ENCODE measurements at places on chromosomes 16 and 17.
A peak's percentile ranks its signal among the peaks of the same experiment; 100 is the strongest.

DNA sequence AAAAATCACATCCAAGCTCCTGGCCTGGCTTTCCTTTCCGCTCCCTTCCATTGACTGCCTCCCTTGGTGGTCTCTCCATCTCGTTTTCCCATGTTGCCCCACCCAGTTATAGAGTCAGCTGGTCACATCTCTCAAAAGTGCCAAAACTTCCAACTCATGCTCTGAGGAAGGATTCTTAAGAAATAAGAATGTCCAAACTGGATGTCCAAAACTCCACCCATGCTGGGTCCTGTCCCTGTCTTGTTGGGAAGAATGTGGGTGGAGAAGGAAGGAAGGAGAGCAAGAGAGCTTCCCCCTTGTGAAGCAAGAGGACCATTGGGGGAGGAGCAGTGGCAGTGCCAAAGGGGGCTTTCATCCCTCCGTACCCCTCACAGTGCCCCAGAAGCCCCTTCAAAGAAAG, 44.6 kb upstream of the MAP3K14 start:
- no peak for DNase-seq

DNA sequence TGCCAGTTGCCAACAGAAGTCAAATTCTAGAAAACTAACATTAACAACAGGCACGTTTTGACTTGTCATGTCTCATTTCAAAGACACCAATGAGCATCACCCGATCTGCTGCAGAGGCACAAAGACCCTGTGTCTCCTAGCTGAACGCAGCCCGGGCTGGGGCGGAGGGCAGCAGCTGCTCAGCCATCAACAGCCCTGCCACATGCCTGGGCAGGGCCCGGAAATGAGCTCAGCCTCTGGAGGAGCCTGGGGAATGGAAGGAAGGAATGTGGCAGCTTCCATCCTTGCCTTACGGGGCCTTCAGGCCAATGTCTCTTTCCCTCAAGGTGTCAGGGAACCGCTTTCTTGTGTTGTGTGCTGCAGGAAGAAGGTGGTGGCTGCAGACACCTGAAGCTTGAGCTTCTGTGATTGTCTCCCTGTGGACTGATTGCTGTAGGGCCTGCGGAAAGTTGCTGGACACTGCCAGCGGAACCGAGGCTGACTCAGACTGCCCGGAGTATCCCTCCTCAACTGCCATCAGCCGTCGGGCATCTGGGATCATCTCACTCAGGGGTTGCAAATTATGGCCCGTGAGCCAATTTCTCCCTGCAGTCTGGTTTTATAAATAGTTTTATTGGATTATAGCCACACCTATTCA, 7.3 kb downstream of the CDH13 start:
- peak; percentile 62 for DNase-seq

DNA sequence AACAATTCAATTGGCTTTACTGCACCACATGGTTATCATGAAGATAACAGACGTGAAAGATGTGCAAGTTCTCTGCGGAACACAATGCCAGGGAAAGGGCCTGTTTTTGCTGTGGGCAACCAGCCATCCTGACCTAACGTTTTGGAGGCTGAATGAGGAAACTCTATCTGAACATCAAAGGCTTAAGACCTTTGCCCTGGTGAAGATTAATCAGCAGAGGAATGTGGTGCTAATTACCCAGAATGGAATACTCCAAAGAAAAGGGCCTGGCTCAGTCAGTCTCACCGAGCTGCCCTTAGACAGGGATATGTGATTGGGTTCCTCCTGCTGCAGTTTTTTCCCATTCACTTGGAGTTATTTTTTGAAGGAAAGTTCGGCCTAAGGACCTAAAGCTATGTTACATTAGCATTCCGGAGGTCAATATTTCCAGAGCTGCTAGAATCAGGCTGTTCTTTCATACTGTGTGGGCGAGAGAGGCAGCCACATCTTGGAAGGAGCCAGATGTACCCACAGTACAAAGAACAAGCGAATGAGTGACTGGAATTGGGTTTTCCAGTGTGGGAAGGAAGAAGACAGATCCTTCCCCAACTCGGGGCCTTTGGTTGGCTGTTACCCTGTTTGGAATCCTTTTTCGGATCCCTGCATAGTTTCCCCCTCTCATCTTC, 15.5 kb downstream of the ASIC2 start:
- DNase-seq: peak; percentile 48

- DNase-seq: peak; percentile 50
Observed at GRCh38 chr17:76530095-76530723, 7.3 kb downstream of the CYGB start.

DNA sequence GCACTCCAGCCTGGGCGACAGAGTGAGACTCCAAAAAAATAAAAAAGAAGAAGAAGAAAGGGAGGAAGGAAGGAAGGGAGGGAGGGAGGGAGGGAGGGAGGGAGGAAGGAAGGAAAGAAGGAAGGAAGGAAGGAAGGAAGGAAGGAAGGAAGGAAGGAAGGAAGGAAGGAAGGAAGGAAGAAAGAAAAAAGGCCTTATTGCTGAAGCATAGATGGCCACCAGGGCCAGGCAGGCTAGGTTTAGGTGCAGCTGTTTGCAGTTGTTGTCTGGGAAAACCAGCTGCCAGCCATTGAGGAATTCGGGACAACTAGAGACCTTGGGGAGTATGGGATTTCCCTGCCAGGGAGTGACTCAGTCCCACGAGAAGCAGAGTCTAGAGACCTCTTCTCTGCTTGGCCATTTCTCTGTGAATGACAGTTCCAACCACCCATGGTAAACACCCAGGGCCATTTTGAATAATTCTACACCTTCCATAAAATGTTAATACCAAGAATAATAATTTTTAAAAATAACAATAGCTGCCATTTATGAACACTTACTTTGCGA, 31.0 kb downstream of the SCNN1B start:
- DNase-seq: no peak

GRCh38 chr16:79509211-79509631, 91.3 kb downstream of the MAF start:
- peak; percentile 11 for DNase-seq

- DNase-seq: no peak
Observed at GRCh38 chr17:4562015-4562969, 1.9 kb upstream of the GGT6 start.

DNA sequence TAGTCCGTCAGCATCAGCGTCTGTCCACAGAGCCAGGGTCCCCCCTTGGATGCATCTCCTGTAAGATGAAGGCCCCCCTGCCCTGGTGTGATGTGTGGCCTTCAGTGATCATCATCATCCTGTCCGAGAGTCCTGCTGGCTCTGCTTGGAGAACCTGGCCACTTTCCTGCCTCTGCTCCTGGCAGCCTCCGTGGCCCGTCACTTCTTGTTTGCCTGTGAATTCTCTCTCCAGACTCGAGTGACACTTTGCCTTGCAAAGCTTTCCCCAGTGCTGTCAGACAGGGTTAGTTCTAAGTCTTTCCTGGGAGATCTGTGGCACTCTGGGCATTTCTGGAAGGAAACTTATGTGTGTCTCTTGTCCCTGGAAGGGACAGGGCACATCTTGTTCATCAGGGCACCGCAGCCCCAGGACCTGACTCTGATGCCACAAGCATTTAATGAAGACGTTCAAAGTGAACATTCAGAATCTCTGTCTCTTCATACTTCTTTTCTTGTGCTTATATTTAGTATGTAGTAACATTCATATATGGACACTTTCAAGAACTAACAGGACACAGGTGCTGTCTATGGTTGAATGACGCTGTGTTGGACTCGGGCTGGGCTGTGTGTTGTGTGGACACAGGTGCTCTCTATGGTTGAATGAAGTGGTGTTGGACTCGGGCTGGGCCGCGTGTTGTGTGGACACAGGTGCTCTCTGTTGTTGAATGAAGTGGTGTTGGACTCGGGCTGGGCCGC, 68.5 kb downstream of the RPTOR start:
- no peak for DNase-seq

- no peak for DNase-seq
Observed at GRCh38 chr16:67644038-67644437, 906 bp upstream of the CARMIL2 start.

DNA sequence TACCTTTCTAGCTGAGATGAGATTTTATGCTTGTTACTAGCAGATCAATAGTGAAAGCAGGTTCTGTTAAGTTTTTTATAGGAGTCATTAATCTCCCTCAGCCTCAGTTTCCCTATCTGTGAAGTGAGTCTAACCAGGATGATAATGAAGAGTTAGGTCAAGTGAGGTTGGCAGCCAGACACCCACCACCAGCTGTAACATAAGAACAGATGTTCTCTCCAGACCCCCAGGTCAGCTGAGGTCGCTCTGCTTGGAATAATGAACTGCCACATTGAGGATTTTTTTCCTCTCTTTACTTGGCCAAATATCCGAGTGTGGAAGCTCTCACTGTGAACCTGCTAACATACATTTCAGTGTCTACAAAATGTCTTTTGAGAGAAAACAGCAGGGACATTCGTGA, 389.6 kb downstream of the WWOX start:
- DNase-seq: no peak

- DNase-seq: peak; percentile 47
Observed at GRCh38 chr16:31532896-31533295, 5.2 kb downstream of the AHSP start.

DNA sequence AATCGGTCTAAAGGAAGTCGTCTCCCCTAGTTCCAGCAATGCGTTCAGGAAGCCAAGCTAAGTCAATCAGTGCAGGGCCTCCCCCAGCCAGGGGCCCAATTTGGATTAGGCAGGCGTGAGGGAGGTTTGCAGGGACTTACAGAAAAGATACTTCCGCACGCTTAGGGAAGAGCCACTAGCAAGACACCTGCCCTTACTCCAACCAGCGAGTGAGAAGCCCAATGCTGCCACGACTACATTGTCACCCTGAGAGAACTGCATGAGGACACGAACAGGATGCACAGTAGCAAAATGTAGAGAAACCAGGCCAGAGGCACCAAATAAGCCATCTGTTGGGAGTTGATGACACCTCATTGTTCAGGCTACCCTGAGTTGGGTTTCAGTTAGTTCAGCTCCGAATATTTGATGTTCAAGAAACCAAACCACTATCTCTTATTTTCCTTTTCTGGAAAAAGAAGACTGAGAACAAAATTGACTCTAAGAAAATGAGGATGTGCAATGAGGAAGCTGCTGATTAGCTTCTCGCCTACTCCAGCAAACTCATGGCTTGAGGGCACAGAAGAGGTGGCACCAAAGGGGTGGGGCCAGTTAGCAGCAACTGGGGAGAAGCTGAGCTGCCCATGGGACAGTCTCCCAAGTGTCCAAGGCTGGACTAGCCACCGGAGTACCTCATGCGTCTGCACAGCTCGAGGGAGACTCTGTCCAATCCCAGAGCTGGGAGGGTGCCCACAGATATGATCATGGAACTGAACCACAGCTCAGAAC, 29.3 kb downstream of the TK2 start:
- DNase-seq: no peak

GRCh38 chr17:83174362-83175118, 95.1 kb downstream of the METRNL start:
- no peak for DNase-seq

- no peak for DNase-seq
Observed at GRCh38 chr16:66070140-66070917, 296.2 kb upstream of the CDH5 start.

GRCh38 chr17:77905766-77906165, 52.7 kb upstream of the TNRC6C start:
- DNase-seq: no peak

DNA sequence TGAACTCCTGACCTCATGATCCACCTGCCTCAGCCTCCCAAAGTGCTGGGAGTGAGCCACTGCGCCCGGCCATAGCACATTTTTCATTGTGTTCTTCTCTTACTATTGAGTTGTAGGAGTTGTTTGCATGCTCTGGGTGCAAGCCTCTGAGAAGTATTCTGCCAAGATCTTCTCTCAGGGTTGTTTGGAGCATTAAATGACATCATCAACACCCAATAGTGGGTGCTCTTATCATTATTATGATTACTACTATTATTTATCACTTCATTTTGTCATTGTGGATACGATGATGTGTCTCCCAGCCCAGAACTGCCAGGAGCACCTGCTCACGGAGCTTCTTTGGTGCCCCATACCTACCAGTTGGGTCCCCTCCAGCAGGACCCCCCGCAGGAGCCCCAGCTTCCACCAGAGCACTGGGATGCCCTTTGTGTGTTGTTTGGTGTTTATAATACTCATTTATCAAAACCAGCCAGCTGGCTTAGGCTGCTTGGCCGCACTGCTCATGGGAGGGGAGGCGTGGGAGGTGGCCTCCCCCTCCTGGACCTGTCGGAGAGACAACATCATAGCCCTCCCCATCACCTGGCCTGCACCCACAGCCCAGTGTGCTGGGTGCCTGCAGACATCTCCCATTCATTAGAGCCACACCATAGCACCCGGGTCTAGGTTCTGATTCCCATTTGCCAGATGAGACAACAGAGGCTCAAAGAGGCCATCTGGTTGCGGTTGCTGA, 12.9 kb upstream of the MAP2K3 start:
- DNase-seq: no peak

All from ELF-1 (cell line).